ENCODE measurements at places on chromosomes 3 and 15.

- no peak for DNase-seq
Observed at GRCh38 chr15:75235051-75235673, 23.0 kb upstream of the GOLGA6C start.

DNA sequence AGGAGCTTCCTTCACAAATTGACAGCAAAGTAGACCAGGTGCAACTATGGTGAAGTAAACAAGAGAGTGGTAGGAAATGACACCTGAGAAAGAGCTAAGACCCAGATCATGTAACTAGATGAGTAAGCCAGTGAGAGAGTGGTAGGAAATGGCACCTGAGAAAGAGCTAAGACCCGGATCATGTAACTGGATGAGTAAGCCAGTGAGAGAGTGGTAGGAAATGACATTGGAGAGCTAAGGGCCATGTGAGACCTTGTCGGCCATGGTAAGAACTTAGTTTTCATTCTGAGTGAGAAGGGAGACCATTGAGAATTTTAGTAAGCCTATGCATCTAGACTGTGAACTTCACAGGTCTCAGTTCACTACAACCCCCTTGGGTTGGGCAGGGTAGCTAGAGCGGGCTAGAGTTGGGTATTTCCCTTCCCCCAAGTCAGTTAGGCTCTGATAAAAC is 5.4 kb upstream of the SENP7 start:
- DNase-seq = no peak

DNA sequence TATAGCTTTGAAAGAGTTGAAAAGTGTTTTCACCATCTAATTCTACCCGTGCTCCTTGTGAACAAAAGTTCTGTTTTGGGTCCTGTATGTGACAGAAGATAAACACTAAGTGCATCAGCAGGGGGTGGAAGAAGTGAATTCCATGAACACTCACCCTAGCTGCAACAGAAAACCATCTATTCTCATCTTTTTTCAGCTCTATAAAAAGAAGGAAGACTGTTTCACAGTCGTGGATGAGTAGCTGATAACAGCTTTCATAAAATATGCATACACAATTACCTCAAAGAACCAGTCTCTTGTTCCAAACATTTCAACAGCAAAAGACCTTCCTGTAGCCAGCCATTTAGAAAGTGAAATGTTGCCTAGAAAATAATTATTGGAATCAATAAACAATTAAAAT is 281.7 kb upstream of the RASGRP1 start:
- no peak for DNase-seq

DNA sequence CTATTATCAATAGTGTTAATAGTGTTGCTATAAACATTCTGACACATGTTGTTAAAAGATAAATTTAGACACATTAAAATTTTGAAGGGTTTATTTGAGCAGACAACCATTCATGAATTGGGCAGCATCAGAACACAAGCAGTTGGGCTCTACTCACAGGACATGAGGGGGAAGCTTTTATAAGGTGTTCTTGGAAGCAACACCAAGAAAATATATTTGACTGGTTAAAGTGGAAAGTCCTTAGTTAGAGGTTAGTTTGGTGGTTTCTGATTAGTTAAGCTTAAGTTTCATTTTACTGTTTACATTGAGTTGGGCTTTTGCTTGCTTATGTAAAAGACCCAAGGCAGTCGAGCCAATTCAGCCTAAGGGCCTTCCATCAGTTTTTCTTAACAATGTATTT is 220.7 kb downstream of the CD47 start:
- no peak for DNase-seq

- peak; percentile 86 for DNase-seq
Observed at GRCh38 chr15:63940966-63941620, 105.2 kb downstream of the DAPK2 start.

GRCh38 chr3:146159037-146159436 is 1.9 kb downstream of the PLOD2 start:
- no peak for DNase-seq

GRCh38 chr15:26537663-26538062 is 235.2 kb downstream of the GABRB3 start:
- DNase-seq = no peak

DNA sequence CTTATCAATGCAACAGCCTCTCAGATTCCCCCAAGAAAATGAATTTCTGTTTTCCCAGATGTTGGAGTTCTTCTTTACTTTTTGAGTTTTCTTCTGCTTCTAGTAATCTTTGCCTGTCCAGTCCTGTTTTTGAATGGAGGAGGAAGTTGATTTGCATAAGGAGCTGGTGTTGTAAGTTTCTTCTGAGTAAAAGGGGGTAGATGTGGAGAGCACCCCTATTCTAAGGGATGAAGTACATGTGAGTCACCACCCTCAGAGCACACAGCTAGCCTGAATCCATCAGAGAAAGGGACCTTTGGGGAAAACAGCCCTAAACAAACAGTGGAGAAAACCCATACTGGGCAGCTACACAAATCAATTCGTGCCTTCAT is 34.5 kb downstream of the ACAA1 start:
- DNase-seq = no peak

GRCh38 chr3:151476344-151477018 is 15.6 kb upstream of the IGSF10 start:
- no peak for DNase-seq

- no peak for DNase-seq
Observed at GRCh38 chr3:28727307-28727706, 378.7 kb upstream of the AZI2 start.

DNA sequence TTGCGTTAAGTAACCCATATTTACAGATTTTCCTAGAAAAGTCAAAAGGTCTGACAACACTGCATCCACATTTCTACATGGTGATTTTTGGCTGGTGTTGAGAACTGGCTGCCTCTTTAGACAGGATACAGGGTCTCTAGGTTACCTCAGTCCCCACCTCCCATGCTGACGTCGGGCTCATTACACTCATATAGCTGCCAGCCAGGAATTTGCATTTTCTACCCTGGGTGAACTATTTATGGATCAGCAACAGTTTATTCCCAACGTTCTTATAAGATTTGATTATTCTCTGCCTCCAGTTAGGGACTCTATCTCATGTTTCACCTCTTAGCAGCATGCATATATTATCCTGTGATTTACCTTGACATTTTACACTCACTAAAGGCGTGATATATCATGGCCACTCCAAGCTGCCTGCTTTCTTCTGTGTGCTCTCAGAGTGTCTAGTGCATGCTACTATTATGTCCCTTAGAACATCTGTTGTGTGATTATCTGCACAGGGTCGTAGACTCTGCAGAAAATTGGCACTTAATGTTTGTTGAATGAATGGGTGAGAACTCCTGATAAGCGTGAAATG is 49.0 kb downstream of the CLDN11 start:
- DNase-seq = peak; percentile 44

DNA sequence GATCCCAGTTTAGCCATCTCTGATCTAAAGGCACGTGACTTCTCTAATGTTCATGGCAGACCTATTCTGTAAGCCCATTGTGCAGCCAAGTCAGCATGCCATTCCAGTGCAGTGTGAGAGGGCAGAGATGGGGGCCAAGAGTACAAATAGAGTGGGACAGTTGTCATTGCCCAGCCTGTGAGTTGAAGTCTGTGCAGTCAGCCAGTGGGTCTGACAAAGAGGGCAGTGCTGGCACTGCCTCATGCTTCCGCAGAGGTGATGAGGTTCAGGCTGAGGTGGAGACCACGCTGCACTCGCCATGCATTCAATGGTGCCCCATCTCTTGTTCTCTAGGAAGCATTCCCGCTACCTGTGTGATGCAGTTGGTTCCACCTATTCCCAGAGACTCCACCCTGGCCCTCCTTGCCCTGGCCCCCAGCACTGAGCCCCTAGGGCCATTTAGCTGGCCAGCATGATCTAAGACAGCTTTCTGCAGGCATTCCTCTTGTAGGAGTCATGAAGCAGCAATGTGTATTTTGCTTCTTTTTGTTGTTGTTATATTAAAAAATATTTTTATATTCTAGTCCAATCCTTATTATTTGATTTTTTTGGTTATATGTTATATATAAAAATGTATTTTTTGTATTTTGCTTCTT is 3.7 kb downstream of the MRAS start:
- no peak for DNase-seq

GRCh38 chr3:171685116-171685895 is 125.0 kb downstream of the PLD1 start:
- DNase-seq = no peak

GRCh38 chr3:131738095-131738494 is 235.3 kb upstream of the MRPL3 start:
- no peak for DNase-seq

DNA sequence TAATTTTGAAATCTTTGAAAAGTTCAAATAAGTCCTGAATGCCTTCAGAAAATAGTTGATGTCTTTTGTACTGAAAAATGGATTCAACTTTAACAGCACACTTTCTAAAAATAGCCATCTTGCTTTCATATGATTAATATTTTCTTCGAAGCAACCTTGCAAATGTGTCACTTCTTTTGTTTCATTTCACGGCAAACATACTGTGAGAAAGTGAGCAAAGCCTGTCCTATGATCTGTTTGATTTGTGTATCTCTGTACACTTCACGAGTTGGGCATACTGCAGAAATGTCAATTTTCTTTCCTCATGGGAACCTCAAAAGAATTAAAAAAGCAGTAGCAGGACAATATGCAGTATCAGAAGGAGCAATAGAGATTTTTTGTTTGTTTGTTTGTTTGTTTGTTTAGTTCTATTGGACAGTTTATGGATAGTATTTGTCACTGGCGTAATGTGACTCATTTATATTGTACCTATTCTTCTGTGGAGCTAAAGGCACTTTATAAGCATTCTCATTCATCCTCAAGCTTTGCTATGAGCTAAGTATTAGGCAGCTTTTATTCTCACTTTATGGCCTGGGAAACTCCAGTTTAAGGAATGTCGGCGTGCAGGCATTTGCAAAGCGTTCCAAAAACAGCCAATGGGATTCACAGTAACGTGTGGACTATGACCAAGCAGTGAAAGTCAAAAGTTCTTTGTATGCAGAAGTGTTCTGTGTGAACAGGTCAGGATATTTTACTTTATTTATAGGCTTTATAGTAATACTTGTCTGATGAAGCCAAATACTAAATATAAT is 572.0 kb downstream of the NAALADL2 start:
- DNase-seq = no peak

DNA sequence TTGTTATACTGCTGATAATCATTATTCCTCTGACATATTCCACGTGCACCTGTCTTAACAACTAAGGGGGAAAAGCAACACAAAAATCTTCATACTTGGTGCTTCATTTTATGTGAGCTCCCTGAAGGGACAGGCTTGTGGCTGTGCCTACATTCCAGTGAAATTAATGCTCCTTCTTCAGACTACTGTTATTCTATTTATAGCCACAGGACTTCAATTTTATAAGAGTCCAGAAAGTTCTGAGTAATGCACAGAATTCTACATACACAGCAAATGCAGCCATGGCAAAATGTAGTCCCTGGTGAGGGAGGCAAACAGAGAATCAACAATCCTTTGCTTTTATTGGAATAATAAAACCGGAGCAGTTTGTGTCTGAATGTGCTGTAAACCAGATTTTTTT is 417.1 kb downstream of the RBMS3 start:
- DNase-seq = no peak

- DNase-seq = peak; percentile 60
Observed at GRCh38 chr3:185716436-185717108, 108.3 kb downstream of the IGF2BP2 start.

DNA sequence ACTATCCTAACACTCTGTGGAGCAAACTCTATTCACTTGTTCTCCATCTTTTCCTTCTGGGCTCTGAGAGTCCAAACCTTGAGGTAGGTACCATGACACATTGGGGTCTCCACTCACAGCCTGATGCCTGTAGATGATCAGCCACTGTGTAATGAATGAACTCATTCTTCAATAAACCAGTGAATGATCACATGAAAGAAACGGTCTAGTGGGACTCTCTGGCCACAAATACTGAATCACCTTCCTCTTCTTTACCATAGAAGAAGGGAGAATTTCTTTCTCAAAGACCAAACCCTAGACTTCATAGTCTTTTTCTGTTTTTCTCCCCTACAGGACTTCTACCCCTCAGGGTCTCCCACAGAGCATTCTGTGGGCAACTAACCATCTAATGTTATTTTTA is 20.5 kb upstream of the ABHD2 start:
- DNase-seq = no peak

DNA sequence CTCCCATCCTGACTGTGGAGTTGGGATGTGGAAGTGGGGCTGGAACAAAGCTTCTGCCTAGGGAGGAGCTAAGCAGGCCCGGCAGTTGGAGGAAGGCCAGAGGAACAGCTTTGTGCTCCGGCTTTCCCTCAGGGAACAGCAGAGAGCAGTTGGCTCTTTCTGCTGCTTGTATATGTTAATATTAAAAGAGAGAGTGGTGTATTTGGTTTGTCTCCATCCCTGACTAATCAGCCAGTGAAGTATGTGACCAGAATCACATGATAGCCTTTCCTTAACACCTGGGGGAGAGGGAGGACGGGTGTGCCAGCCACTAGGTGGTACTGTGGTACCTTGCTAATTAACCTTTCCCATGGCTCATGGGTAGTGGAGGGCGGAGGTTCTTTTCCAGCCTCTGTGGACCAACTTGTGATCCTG is 10.0 kb downstream of the EIF2B5 start:
- DNase-seq = peak; percentile 57

DNA sequence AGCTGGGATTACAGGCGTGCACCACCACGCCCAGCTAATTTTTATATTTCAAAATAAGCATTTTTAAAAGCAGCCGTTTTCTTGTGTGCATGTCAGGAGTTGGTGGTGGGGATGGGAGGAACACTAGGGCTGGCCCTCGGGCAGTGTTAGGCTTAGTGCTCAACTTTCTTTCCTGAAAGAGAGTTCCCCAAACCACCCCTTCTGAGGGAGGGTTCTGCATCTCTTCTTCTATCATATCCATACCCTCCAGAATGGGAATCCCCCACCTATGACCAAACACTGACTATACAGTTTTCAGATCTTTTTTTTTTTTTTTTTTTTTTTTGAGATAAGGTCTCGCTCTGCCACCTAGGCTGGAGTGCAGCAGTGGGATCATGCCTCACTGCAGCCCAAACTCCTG is 12.5 kb downstream of the PFKFB4 start:
- DNase-seq = no peak

DNA sequence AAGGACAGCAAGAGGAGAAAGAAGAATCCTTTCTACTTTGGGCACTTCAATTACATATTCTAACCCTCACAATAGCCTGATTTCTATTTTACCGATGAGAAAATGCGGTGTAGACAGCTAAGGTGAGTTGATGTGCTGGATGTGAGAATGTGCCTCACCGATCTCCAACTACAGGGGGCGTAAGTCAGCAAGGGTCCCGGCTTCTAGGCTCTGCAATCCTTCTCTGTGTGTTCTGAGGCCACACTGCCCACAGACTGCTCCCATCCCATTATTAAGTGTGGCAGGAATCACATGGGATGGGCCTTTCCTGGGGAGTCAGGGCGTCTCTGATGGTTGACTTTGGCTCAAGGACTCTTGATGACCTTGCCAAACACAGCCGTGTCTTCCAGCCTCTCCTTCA is 23.6 kb upstream of the RPL35A start:
- peak; percentile 14 for DNase-seq

All from NCI-H524 (cell line).